ENCODE measurements at places on chromosomes 4 and X.
A peak's percentile ranks its signal among the peaks of the same experiment; 100 is the strongest.

DNA sequence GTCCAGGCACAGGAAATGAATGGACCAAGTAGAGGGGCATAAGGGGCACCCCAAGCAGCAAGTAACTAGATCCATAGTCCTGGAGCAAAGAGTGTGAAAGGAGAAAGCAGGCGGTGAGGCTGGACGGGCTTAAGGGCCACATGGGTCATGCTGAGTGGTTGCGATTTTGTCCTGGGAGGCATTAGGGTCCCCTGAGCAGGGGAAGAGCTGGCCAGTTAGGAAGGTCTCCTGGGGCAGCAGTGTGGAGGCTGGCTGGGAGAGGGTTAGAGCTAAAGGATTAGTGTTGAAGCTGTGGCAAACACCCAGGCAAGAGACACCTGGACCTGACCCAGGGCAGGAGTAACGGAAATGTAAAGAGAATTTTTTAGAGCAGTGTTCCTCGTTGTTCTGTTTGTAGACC is 26.5 kb downstream of the MYOZ2 start:
- no peak for DNase-seq

GRCh38 chr4:119498527-119498926 is 130.1 kb downstream of the PDE5A start:
- no peak for DNase-seq

GRCh38 chr4:144970597-144970996 is 127.4 kb downstream of the ANAPC10 start:
- peak; percentile 8 for DNase-seq

- no peak for DNase-seq
These were observed 23.4 kb downstream of the ADRA2C start for GRCh38 chr4:3789587-3789986.

DNA sequence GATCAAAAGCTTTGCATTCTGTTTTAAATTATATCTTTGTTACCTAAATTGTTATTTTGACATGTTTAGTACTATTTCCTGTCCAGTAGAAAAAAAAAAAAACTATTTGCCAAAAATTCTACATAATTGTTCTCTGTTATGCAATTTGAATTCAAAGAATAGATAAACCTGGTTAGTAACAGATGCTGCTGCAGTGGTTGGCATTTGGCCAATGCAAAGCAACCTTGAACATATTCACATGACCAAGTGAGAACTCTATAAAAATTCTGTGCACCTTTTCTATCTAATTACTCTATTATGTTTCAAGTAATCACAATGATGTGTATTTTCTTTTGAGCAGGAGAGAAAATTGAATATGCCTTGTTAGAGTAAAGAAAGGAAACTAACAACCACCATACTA is 1473.4 kb downstream of the RPA4 start:
- no peak for DNase-seq

DNA sequence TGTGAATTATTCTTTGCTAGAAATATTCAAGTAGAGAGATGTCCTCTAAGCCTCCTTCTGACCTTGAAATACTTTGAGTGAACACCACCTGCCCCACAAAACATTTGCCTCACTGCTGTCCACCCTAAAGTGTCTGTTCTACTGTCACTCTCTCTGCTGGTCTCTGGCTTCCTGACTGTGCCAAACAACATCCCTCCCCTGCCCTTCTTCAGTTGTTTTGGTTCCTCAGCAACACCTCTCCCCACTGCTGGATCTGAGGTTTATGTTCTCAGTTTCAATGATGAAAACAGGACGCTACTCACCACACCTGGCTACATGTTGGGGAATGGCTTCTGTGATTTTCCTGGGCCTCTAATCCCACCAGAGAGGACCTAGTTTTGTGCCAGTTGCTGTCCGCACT is 456.9 kb downstream of the BCOR start:
- DNase-seq = no peak

- no peak for DNase-seq
These were observed 286.1 kb upstream of the TENM3 start for GRCh38 chr4:181957088-181957487.

DNA sequence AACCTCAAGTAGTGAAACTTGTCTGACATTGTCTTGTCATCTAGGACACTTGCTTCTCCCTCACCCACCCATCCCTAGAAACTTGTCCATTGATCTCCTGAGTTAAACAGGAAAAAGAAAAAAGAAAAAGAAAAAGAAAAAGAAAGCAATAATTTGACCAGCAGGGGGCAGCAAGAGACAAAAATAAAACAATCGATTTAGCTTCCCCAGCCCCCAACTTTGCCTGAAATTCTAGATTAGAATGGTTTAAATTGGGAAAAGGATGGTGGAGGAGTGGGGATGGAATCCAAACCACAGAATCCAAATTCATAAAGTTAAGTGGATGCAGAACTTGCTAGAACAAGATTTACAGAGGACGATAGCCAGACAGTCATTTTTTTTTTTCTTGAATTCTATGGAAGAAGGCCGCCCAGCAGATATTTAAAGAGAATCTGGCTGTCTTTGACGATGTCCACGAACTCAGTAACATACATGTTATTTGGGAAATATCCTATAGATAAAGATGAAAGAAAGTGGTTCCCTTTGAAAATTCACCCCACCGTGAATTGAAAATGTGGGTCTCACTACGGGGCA is 282.9 kb downstream of the USP46 start:
- peak; percentile 18 for DNase-seq

GRCh38 chr4:146029939-146030710 is 91.5 kb upstream of the ZNF827 start:
- DNase-seq = peak; percentile 56

DNA sequence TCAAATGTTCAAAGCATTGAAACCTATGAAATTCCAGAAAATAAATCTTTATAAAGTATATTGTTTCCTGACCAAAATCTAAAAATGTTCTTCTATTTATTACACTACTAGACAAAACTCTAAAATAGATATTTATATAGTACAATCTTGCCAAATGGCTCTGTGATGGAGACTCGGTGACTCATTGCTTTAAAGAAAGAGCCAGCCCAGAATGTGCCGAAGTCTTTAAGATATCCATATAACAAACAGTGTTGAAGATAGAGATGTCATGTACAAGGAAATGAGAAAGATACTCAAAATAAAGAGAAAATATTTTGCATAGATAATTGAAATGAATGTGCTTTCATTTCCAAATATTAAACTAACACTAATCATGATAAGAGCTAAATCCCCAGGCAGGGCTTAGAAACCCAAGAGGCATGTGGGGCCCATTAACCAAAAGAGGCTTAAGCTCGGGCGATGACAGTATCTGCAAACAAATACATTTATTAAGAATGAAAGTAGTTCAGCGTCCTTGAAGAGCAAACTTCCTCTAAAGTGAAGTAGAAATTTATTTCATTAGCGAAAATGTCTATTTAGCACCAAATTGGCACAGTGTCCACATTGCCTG is 102.1 kb upstream of the FAM9B start:
- no peak for DNase-seq

GRCh38 chrX:68372665-68373064 is 60.6 kb downstream of the OPHN1 start:
- DNase-seq = no peak

GRCh38 chr4:184403384-184403781 is 71.0 kb downstream of the IRF2 start:
- DNase-seq = no peak

DNA sequence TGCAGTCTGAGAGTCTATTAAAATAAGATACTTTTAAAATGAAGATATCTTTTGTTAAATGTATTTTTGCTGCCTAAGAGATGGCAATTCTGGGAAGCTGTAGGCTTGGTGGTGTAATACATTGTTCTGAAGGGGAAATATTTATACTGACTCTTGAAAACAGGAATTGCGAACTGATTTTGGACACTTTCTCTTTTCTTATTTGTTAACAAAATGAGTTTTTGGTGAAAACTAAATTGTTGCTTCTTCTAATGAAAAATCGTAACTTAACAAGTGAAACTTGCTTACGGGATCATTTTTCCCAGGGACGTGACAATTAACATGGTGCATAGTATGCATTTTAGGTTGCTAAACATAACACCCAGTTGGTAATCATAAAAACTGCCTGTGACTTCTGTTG is 71.0 kb downstream of the RAPGEF2 start:
- DNase-seq = no peak

DNA sequence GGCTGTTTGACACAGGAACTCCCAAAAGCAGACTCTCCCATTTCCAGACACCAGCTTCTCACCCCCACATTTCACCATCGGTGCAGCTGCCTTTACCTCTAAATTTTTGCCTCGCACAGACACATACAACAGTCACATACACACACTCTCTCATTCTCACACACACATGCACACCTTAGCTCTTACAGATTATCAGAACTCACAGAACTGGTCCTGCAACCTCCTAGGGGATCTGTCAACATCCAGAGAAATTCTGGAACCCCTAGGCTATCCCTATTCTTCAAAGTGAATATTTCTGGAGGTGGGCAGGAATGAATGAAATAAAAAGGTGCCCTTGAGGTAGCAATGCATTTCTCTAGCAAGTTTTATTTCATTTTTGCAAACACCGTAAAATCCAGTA is 4.1 kb downstream of the HS6ST2 start:
- no peak for DNase-seq

DNA sequence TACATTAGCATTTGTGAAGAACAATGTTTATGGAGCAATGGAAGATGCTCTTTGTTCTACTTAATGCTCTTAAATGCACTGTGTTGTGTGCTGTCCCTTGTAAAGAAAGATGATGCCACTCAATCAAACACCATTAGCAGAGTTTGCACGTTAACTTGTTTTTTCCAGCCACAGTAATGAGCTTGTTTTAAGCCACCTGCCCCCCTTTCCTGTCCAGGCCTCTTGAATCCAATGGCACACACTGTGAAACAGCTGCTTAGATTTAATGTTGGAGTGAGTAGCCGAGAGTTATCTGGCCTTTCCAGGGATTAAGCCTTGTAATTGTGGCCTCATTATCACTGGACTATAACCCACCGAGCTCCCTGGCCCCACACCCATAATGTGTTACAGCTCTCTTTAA is 86.0 kb downstream of the PAK3 start:
- no peak for DNase-seq

DNA sequence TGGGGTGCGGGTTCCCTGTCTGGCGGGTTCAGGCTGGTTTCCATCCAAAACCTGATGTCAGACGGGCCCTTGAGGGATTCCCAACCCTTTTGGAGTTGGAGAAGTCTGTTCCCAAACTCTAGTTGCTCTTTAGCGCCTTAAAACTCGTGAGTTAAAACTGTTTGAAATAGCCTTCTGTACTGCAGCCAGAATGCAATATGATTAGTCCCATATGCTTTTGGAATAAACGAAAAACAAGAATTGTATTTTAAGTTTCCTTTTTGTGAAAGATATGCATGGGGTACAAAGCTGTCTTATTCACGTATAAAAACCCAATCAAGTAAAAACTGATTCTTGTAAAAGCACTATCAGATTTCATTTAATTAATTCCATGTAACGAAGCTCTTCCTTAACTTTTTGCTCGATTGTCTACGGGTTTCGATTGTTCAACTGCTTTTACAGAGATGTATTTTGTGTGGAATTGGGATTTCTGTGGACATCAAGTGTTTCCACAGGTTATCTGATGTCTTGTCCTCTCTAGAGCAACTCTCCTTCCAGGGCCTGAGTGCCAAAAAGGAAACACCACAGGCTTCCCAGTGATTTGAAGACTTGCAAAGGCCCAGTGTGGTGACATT is 49.5 kb downstream of the CLDN34 start:
- no peak for DNase-seq

DNA sequence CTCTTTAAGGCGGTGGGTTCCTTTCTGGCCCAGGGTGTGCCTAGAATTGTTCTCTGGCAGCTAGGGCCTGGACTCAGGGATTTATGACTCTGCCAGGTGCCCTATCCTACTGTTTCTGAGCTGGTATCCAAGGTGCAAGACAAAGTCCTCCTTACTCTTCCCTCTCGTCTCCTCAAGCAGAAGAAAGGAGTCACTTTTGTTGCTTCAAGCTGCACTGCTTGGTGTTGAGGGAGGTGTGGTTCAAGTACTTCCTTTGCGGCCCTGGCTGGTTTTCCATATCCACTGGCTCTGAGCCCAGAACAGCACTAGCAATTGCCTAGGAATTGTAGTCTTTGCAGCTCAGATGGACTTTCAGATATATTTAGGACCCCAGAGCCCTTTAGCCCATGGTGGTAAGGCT is 39.3 kb downstream of the RTL3 start:
- DNase-seq = no peak

DNA sequence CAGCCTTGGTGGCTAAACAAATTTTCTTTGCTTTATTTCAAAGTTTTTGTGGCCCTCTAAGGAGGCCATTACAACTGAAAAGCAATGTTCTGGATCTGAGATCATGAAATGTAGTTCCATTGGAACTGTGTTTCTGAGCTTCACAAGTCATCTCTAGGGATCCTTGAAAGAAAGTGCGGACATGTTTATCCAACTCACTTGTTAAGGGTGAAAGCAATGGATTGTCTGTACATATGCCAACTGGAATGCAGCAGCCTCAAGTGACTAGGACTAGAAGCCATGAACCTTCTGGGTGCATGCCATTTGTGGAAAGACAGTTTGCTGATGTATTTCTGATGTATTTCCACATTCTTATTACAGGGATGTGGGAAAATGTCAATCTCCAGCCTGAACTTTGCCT is 36.7 kb upstream of the KLHL13 start:
- no peak for DNase-seq

GRCh38 chr4:37827030-37827685 is 672 bp downstream of the PGM2 start:
- peak; percentile 45 for DNase-seq

GRCh38 chr4:89788206-89789072 is 48.5 kb downstream of the SNCA start:
- no peak for DNase-seq

GRCh38 chr4:172818901-172819300 is 349.7 kb upstream of the GALNT7 start:
- DNase-seq = no peak

DNA sequence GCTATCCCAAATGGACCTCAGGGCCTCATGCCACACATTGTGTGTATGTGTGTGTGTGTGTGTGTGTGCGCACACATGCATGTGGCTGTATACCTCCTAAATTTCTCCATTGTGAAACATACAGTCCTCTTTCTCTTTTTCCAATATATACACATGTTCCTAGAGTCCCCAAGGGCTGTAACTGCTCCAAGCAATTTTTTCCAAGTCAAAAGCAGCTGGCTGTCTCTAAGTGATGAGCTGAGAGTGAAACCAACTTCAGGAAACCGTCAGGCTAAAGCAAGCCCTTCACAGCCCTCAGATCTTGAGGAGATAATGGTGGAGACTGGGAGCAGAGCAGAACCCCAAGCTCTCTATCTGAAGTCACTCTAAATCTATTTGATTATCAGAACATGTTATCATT is 496.1 kb upstream of the DIPK2B start:
- DNase-seq = no peak

DNA sequence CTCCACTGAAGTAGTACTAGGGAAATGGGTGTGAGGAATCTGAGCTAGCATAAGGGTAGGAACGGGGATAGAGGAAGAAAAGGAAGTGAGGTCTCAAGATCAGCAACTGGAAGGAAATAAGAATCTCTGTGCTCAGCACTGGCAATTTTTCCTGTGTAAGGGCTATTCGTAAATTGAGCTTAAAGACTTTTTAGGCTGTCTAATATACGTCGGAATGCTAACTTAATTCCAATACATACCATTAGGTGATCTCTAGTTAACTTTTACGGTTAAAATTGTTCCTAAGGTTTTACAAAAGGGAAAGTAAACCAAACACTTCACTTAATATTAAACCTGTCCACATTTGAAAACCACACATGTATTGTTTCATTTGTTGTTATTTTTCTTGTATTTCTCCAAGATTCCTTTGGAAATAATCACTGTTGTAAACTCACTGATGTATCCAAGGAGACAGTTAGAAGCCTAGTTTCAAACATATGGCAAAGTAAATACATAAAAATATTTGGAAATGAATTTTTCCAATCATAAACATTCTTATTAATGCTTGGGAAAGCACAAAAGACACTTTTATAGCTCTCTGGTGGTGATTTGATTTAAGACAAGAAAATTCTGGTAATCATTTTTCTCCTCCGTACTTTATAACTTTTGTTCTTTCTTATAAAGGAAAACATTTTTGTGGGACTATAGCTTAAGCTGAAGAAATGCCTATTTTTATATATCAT is 28.1 kb upstream of the HPGDS start:
- no peak for DNase-seq
